ENCODE measurements at places on chromosomes 13 and 19. TPM values are rescaled to one million over a fixed set of nuclear protein-coding genes. Genes with fewer than 3 reads are reported as not detected.
A peak's percentile ranks its signal among the peaks of the same experiment; 100 is the strongest.

- DNase-seq, result no peak
Observed at GRCh38 chr13:46289260-46289955, 77.7 kb downstream of the LRRC63 start.

DNA sequence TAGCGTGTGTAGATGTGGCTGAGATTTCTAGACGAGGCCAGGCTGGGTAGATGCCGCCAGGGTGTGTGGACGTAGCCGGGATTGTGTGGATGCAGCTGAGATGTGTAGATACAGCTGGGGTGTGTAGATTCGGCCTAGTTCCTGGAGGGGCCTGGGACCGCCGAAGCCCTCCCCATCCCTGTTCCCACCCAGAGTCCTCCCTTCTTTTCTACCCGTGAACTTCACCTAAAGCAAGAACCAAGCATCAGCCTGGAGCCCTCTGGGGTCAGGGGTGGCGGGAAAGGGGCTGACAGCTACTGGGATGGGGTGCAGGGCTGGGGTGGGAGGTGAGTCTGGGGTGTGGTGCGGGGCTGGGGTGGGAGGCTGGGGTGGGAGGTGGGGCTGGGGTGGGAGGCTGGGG lies 768 bp downstream of the TMPRSS9 start:
- no peak for DNase-seq

The ZNF649 gene
- total RNA-seq, result 7.8 TPM

- DNase-seq, result peak; percentile 28
Observed at GRCh38 chr19:19185853-19186740, 5.9 kb downstream of the BORCS8 start.

The CCL25 gene
- not detected for total RNA-seq

The ZAR1L gene
- total RNA-seq, result 0.12 TPM

- DNase-seq, result peak; percentile 77
Observed at GRCh38 chr19:50705422-50706019, 14.1 kb downstream of the SHANK1 start.

GRCh38 chr19:17865364-17866311 lies 5.9 kb downstream of the RPL18A start:
- DNase-seq, result no peak

GRCh38 chr13:57739089-57739488 lies 107.5 kb downstream of the PCDH17 start:
- no peak for DNase-seq

The ADAMTS10 gene
- not detected for total RNA-seq

DNA sequence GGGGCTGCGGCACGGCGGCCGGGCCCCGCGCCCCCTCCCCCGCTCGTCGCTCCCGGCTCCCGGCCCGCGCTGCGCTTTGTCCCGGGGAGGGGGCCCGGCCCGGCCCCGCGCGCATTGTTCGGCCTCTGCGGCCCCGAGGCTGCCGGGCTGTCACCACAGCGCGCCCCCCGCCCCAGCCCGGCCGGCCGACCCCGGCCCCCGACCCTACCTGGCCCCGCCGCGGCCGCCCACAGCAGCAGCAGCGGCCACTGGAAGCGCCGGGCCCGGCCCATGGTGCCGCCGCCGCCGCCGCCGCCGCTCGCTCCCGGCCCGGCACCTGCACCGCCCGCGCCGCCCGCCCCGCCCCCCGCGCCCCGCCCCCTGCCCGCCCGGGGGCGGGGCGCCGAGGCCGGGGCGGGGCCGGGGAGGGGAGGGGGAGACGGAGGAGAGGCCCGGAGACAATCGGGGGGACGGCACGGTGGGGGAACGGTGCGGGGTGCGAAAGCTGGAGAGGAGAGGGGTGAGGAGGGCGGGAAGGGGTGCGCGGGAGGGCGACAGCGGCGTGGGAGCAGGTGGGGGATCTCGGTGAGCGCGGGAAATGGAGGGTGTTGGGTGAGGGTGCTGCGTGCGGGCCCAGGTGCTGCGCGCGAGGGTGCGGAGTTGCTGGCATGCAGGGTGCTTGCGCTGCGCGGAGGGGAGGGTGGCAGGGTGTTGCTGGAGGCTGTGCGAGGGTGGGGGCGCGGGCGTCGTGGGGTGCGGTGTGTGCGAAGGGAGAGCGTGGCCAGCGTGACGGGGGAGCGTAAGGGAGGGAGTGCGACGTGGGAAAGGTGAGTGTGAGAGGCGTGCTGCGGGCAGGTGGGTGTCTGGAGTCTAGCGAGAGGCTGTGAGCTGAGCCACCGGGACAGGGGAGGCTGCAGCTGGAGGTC lies at the start of gene CADM4:
Gene CADM4 (minus strand): TSS at position 332 of the 905 bp plus-strand sequence. CDS start 60 bp downstream, at position 272.
- no peak for DNase-seq

GRCh38 chr13:105814902-105815250 lies 720.6 kb downstream of the EFNB2 start:
- DNase-seq, result no peak

The UPF1 gene
- total RNA-seq, result 56.2 TPM

The CEACAM21 gene
- total RNA-seq, result not detected

DNA sequence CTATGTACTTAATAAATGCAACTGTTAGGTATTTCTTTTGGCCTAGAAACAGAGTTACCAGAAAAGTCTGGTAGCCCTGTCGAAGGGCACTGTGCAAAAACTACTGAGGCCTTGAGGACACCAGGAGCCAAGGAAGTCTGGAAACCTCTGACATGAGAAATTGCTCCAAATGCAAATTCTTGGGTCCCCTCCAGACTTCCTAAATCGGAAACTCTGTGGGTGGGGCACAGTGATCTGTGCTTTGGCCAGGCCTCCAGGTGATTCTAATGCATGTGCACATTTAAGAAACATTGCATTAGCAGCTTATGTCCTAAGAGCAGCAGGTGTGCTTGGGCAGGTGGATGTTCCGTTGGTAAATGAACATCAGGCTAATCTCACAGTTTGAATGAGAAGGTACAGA lies 50.0 kb downstream of the STARD13 start:
- DNase-seq, result no peak

The PRR36 gene
- total RNA-seq, result not detected

The OR10H1 gene
- not detected for total RNA-seq

The SLC6A16 gene
- total RNA-seq, result 0.12 TPM

DNA sequence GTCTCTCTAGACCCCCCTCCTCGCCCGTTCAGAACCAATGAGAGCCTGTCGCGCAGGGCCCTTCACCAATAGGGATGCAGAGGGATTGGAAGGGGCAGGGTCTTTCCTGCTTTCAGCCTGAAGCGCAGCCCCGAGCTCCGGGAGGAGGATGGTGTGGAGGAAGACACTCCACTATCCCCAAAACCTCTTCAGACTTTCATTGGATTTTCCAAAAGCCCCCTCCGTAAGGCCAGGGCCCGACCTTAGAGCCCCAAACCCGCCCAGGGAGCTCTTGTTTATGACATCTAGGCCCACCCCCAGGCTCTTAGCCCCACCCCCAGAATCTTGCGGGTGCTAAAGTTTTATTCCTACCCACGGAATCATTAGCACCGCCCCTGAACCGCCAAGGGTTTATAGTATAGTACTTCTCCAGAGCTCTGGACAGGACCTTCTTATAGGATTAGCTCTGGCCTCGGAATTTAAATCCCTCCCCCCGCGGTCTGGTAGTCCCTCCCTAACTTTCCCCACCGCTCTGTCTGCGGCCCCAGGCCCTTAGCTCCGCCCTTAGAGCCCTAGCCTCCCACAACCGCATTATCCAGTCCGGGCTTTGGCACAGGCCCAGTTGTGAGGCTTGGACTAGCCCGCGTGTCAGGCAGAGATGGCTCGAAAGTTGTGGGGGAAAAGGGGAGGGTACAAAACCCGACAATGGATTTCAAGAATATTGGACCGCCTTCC lies 6.6 kb upstream of the EML2 start:
- DNase-seq, result peak; percentile 89

The EGLN2 gene
- total RNA-seq, result 64.7 TPM

GRCh38 chr19:43641333-43641732 lies 1.7 kb upstream of the CADM4 start:
- no peak for DNase-seq

DNA sequence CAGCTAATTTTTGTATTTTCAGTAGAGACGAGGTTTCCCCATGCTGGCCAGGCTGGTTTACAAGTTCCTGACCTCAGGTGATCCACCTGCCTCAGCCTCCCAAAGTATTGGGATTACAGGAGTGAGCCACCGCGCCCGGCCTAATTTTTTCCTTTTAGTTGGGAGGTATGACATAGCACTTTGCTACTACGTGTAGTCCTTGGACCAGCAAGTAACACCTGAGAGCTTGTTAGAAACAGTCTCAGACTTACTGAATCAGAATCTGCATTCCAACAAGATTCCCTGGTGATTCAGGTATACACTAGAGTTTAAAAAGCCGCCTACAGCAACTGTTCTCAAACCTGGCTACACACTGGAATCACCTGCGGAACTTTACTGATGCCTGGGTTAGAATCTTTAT lies 1.8 kb upstream of the FARP1 start:
- DNase-seq, result no peak

DNA sequence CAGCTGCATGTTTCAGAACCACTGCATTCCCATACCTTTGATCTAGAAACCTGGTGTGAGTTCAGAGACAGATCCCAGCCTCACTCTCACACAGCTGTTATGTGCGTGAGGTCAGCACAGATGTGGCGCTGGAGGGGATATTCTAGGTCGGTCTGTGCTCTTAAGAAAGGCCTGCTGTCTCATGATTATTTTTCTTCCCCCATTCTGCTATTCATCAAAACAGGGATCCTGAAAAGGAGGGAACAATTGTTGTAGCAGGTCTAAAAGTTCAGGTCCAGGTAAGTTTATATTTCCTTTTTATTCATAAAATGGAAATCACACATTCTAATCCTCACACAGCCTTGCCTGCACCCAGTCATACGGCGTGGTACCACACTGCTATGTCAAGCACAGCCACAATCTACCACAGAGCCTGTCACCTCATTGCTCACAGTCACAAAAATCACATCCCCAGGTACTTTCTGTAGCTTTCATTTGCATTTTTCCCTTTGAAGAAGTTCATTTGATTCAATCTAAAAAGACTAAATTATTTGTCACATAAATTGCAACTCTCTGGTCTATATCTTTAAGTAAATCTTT lies 867 bp downstream of the ZNF546 start:
- peak; percentile 24 for DNase-seq

The CLIP3 gene
- 2.0 TPM for total RNA-seq

The GFY gene
- not detected for total RNA-seq

- no peak for DNase-seq
Observed at GRCh38 chr13:93344048-93344705, 117.6 kb downstream of the GPC6 start.

The SYCN gene
- total RNA-seq, result not detected

DNA sequence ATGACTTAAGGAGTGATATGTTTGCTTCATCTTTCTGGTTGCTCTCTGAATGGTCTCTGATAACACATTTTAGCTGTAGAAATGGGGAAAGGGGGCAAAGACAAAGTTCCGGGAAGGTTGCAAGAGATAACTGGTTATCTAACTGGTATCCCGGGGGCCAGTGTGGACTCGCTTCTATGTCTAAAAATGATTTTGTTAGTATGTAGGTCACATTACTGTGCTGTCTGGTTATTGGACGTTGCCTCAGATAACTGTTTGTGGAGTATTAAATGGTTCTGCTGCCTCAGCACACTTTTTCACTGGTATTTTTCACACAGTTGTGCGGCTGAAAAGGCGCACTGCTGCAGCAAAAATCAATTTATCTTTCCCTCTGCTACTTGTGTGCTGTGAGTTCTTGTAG lies 63.0 kb upstream of the ZNF536 start:
- no peak for DNase-seq

- no peak for DNase-seq
Observed at GRCh38 chr13:101661839-101662238, 209.4 kb downstream of the ITGBL1 start.

GRCh38 chr19:2259336-2259735 lies 3.1 kb upstream of the JSRP1 start:
- DNase-seq, result no peak

- no peak for DNase-seq
Observed at GRCh38 chr13:64709079-64709478, 2521.1 kb downstream of the PCDH9 start.

DNA sequence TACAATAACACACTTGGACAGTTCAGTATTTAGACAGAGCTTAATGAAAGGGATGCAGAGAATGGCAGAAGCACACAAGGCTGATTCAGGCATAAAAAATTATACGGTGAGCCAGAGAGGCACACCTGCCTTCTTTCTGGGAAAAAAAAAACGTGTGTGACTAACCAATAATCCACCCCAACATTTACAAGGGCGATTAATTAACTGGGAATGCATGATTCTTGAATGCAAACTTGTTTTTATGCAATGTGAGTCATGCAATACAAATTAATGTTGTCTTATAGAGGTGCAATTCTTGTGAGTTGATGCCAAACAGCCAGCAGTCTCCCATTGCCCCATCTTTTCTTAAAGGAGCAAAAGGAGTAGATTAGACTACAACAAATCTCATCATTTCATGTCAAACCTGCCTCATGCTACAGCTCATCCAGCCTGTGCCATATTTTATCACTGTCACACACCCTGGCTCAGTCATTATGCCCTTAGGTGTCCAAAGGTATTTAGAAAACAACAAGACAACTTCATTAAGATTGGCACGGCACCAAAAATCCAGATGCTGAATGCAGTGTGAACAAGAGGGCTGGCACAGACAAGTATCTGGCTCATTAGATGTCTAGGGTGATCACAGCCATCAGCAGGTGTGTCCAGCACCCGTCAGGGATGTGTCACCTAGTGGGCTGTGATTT lies 721.1 kb downstream of the EFNB2 start:
- DNase-seq, result no peak

DNA sequence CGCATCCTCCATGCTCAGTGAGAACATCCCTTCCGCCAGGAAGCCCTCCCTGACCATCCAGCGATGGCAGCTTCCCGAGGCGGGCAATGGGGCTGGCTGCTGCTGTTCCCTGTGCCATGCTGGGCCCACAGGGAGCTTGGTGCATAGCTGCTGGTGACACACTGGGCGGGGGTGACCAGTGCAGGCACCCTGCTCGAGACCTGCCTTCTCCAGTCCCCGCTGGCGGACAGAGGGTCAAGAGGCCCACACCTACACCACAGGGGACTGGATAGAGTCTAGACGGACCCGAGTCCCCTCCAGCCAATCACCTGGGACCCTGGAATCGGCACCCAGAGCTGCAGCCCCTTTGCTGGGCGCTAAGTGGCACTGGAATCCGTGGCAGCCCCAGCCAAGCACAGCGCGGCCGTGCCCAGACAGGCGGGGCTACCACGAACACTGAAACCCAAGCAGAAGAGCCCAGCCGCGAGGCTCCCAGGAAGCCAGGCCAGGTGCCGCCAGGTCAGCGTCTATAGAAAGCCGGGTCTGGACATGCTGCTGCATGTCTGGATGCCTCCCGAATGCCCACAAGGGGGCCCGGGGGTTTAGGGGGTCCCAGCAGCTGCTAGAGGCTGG lies 9.0 kb upstream of the TBXA2R start:
- DNase-seq, result no peak

All from RPMI7951 (cell line).